ENCODE measurements at places on chromosomes 4 and X.

GRCh38 chrX:153612413-153612812 is 13.5 kb upstream of the CCNQ start:
- no peak for DNase-seq

GRCh38 chrX:42269186-42269585 is 345.8 kb upstream of the CASK start:
- no peak for DNase-seq

GRCh38 chrX:100098660-100099375 is 311.3 kb downstream of the PCDH19 start:
- no peak for DNase-seq

GRCh38 chrX:123138473-123138872 is 45.6 kb upstream of the GRIA3 start:
- no peak for DNase-seq

DNA sequence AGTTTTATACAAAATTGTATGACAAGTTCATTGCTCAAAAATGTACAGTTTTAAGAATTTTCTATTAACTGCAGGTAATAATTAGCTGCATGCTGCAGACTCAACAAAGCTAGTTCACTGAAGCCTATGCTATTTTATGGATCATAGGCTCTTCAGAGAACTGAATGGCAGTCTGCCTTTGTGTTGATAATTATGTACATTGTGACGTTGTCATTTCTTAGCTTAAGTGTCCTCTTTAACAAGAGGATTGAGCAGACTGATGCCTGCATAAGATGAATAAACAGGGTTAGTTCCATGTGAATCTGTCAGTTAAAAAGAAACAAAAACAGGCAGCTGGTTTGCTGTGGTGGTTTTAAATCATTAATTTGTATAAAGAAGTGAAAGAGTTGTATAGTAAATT is 131.0 kb downstream of the TET2 start:
- no peak for DNase-seq

GRCh38 chrX:40474645-40475044 is 106.1 kb upstream of the ATP6AP2 start:
- no peak for DNase-seq

- no peak for DNase-seq
Measured at GRCh38 chr4:51858605-51859202, 15.8 kb downstream of the DCUN1D4 start.
